ENCODE measurements at places on chromosomes 6 and 20. TPM values are rescaled to one million over a fixed set of nuclear protein-coding genes. Genes with fewer than 3 reads are reported as not detected.

Gene BICRAL
- total RNA-seq: 6.9 TPM

- DNase-seq: no peak
These were observed 25.6 kb upstream of the CHMP4B start for GRCh38 chr20:33785503-33785902.

- DNase-seq: no peak
These were observed 32.0 kb downstream of the ZC2HC1B start for GRCh38 chr6:143896126-143896860.

Gene GATA5
- total RNA-seq: not detected

DNA sequence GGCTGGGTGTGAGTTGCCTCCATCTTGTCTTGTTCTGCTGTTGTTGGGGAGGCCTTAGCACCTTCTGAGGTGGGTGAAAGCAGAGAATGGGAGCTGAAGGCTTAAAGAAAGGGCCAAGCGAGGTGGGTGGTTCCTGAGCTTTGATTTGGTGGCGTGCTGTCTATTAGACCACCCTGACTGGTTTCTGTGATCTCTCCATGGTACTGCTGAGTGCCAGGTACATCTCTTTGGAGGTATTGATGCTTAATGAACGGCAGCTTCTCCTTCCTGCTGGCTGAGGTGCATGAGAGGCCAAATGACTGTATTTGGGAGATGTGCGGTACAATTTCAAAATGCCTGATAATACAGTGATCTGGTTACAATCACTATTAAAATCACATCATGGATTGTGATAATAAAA, 15.4 kb downstream of the RIN2 start:
- DNase-seq: no peak

Gene PRR18
- total RNA-seq: 0.50 TPM

GRCh38 chr20:63808145-63808724, 22.8 kb downstream of the ZBTB46 start:
- no peak for DNase-seq

DNA sequence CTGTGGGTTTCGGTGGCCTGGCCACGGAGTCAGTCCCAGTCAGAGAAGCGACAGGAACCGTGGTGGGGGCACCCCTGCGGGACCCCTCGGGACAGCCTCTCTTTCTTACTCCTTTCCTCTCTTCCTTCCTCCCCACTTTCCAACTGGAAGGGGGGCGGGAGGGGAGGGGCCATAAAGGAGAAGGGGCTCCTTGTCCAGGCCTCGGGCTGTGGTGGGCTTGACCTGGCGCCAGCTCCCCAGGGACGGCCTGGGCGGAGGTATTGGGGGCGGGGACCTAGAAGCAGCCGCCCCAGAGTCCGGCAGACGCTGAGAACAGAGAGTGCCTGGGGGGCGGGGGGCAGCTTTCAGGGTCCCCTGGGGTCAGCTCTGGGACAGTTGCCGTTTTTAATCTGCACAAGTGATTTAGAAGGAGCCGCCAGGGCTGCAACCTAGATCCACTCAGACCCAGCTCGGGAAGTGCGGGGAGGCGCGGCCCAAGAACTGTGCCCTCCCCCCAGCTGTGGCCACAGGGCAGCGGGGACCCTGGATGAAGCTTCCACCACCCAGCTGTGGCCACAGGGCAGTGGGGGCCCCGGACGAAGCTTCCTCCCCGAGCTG, 6.4 kb upstream of the ABHD16B start:
- no peak for DNase-seq

DNA sequence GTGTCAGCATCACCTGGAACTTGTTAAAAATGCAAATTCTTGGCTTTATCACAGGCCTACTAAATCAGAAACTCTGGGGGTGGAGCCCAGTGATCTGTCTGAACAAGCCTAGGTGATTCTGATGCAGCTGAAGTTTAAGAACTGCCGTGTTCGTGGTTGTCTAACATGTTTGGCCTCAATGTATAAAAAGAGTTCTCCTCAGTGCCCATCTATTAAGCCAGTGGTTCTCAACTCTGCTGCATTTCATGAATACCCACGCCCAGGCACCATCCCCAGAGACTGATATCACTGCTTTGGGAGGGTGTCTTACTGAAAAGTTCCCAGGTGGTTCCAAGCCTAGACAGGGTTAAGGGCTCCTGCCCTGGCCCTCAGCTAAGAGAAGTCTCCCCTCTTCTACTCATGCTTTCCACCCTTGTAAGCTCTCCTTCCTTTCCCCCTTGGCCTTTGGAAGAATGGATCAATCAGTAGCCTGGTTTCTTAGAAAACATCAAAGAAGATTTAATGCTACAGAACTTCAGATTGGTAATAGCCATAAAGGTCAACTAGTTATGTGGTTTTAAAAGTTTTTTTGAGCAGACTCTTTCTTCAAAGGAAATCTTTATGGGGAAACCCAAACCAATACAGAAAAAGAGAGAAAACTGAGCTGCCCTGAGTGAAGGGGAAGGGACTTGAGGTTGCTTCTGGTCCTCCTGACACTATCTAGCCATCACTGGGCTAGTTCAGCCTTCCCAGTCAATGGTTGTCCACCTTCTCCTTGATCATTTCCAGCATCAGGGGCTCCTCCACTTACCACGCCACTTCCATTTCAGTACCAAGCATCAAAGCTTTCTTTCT, 38.9 kb upstream of the TNFAIP3 start:
- DNase-seq: no peak

GRCh38 chr20:62728781-62729300, 20.2 kb downstream of the NTSR1 start:
- no peak for DNase-seq

- DNase-seq: no peak
These were observed 4.0 kb upstream of the CAP2 start for GRCh38 chr6:17389274-17389847.

DNA sequence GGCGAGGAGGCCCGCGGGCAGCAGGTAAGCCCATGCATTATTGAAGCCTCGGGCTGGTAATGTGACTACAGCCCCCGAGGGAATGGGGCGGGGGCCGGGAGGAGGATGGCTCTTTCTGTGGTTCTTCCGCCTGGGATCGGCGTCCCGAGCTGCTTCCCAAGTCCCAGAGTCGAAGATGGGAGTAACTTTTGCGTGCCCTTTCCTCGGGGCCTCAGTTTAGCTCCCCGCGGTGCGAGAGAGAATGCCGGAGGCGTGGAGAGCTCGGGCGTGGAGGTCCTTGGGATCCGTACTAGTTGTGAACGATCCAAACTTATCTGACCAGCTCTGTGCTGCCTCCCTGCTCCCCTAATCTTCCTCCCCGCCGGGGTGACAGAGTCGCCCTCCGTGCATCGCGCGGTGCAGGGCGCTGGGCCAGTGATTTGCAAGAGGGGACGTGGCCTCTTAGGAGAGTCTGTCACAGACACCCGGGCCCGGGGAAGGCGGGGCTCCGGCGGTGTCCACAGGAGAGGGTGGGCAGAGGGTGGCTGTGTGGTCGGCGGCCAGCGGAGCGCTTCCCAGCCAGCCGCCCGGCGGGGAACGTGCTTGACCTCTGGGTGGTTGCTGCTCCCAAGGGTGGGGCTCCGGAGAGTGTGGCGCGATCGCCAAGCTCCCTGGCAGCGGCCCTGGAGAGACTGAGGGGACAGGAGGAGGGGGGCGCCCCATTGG, 815 bp downstream of the UTRN start:
- peak; percentile 51 for DNase-seq

Gene ZNF341
- 4.7 TPM for total RNA-seq

DNA sequence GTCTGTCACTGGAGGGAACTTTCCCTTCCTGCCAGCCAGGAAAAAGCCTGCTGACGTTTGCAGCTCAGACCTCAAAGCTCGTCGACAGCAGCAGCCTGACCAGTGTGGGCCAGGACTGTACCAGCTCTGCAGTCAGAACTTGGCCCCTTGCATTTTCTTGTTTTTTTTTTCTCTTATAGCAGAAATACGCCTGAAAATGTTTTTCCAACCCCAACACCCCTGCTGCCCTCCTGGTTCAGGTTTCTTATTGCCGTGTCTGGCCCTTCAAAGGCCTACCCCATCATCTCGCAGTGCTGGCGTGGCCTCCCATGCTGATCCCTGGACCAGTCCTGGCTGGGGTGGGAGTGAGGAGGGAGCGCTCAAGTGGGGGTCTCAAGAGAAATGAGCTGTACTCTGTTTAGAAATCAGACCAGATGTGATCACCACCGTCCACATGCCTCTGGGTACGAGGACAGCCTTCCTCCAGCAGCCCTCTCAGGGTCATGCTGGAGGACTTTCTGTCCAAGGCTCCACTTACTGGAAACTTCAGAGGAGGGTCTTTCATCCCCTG, 169.0 kb downstream of the FOXC1 start:
- DNase-seq: no peak

DNA sequence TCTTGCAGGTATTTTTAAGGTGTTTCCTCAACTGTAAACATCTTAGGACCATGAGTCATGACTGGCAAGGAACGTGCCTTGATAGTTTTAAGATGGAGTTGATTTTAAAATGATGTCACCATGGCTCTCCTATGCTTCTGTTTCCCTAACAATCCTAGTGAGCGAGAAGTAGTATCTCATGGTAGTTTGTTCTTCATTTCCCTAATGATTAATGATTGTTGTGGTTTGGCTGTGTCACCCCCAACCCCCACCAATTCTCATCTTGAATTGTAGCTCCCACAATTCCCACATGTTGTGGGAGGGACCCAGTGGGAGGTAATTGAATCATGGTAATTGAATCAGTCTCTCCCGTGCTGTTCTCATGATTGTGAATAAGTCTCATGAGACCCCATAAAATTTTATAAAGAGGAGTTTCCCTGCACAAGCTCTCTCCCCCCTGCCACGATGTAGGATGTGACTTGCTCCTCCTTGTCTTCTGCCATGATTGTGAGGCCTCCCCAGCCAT, 16.8 kb upstream of the BNIP5 start:
- DNase-seq: peak; percentile 61

Gene FOXQ1
- not detected for total RNA-seq

- DNase-seq: no peak
These were observed 172.4 kb downstream of the TBC1D32 start for GRCh38 chr6:121161886-121162285.

DNA sequence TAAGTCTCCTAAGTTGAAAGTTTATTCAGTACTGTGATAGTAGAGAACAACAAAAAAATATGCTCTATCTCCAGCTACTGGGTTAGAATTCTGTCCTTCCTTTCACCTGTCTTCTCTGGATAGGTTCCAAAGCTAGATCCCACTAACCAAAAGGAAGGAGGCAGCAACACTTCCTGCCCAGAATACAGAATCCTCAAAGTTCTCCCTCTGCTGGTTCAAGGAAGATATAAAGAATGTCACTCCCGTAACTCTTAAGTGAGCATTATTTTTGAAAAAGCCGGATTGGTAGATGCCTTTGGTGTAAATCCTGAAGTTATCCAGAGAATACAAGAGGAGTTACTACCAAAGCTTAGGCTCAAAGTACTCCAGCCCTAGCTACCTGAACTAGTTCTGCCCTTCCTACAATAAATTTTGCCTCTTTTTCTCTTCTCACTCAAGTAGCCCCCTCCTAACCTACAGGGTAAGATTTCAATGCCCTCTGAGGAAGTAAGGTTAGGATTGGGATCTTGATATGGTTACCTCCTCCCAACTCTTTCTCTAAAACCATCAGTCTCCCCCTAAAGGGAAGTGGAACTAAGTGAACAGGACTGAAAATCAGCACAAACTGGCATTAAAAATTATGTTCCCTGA, 26.0 kb upstream of the CRIP3 start:
- DNase-seq: peak; percentile 78

GRCh38 chr6:134517145-134517658, 199.3 kb upstream of the SGK1 start:
- DNase-seq: peak; percentile 91

Gene GCNT2
- 0.70 TPM for total RNA-seq

- no peak for DNase-seq
These were observed 34.5 kb downstream of the TPD52L1 start for GRCh38 chr6:125188037-125188436.

DNA sequence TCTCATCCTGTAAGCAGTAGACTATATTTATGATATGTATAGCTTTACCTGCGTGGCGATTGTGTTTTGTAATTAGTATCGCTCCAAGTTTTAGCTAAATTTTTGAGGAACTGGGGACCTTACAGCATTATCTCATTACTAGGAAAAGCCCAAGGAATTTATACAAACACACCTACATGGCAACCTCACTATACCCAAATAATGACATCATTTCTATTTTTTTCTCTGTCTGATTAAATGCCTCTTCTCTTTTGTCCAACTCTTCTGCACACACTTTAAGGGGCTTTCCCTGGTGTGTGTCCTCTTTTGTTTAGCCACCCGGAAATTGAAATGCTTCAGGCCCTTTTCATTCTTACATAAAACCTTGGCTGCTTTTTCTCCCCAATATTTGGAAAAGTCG, 82.9 kb upstream of the EXOC2 start:
- no peak for DNase-seq

Gene CLVS2
- 89.6 TPM for total RNA-seq

Gene TXLNB
- total RNA-seq: not detected

All from A673 (cell line).